Thoracic aorta (tissue), 2 donors: ENCODE measurements at places on chromosomes 12 and 14.

- no peak for DNase-seq
Observed at GRCh38 chr12:60920841-60921495, 1325.1 kb downstream of the SLC16A7 start.

GRCh38 chr12:57899010-57899662, 42.2 kb upstream of the ATP23 start:
- no peak for DNase-seq

GRCh38 chr12:102756530-102756929, 160.5 kb downstream of the PAH start:
- DNase-seq, result no peak

DNA sequence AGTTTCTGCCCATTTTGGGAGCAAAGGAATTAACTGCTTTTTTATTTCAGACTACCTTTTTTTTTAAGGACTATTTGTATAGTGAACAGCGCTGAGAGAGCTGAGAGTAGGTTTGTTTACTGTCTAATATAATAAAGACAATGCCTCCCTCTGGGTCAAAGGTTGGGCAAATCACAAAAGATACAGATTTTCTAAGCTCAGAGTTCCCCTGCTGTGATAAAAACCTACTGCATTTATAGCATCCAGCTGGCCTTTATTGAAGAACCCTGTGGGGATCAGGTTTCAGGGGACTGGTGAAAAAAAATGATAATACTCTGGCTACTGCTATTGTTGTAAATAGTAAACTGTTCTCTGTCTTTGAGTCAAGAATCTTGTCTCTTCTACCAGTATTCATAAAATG, 28.7 kb downstream of the CCDC59 start:
- DNase-seq, result no peak

DNA sequence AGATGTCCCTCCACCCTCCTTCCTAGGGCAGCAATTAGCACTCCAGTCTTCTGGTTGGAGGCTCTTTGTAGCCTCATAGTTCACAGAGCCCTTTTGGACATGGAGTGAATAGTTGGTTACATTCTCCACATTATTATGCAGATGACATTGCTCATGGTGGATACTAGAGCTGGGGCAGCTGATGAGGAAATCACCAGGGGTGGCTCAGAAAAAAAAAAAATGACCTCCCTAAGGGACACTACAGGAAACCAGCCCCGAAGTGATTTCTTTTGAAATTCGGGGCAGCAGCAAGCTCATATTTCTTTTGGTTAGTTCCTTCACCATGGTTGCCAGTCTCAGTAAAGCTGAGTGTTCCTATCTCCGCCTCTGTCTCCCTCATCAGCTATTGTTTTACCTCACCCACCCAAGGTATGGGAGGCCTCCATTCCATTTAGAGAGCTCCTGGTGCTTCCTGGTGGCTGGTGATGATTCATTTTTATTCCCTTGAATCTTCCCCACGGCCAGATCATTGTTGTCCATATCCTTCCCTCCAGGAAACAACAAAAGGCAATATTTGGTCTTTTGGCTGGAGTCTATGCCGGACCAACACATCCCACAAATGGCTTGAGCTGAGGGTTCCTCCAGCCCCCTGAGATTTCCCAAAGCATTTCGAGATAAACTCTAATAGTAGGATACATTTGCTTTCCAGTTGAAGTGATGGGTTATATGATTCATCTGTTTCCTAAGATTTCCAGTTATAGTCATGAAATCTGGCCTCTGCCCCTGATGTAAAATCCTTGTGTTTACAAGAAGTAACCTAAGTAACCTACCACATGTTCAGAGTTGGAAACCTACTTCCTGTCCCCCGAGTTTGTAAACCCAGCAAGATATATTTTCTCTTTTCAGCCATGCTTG, 56.2 kb upstream of the NID2 start:
- no peak for DNase-seq

DNA sequence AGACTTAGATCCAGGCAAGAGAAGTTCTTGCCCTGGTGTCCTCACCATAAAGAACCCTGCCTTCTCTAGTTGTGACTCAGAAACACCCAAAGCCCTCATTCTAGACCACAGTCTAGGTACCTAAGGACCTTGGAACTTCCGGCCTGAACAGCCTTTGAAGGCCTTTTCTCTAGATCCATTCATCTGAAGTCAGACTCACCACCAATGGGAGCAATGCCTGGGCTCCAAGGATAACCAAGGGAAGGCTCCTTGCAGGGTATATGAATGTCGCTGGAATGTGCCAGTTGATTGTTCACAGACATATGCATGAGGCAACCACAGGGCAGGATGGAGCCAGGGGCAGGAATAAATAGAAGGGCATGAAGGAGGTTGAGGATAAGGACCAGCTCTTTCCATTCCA, 86.3 kb downstream of the PLCZ1 start:
- DNase-seq, result no peak
